Stimulated activated CD8-positive, alpha-beta memory T cell treated with anti-CD3 and anti-CD28 coated beads, Interleukin-7, amount 100 ng/mL, for 1 hour (primary cell): ENCODE measurements at places on chromosomes 13 and 19.
A peak's percentile ranks its signal among the peaks of the same experiment; 100 is the strongest.

DNA sequence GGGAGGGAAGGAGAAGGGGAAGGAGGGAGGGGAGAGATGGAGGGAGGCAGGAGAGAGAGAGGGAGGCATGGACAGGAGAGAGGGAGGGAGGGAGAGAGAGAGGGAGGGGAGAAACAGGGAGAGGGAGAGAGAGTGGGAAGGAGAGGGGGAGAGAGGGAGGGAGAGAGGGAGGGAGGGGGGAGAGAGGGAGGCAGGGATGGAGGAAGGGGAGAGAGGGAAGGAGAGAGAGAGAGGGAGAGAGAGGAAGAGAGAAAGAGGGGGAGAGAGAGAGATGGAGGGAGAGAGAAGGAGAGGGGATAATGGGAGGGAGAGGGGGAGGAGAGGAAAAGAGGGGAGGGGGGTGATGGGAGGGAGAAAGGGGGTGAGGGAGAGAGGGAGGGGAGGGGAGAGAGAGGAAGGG, 86.8 kb upstream of the VSTM2B start:
- no peak for DNase-seq

- DNase-seq, result no peak
These were observed 263.5 kb downstream of the GPC5 start for GRCh38 chr13:91661692-91662490.

DNA sequence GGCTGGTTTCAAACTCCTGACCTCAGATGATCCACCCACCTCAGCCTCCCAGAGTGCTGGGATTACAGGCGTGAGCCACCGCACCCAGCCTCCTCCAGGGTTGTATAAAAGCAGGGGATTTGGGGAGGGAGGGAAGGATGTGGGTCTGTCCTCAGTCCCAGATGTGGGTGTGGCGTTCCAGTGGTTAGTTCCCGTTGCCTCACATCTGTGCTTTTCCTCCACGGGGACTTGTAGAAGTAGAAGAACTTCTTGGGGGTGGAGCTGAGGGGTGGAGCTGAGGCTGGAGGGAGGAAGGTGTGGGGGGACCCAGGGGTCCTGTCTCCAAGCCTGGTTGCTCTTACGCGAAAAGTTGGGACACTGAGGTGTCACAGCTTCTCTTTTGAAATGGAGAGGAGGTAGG, 514 bp upstream of the MCEMP1 start:
- DNase-seq, result no peak

GRCh38 chr13:94717916-94718315, 5.6 kb upstream of the SOX21 start:
- DNase-seq, result no peak

DNA sequence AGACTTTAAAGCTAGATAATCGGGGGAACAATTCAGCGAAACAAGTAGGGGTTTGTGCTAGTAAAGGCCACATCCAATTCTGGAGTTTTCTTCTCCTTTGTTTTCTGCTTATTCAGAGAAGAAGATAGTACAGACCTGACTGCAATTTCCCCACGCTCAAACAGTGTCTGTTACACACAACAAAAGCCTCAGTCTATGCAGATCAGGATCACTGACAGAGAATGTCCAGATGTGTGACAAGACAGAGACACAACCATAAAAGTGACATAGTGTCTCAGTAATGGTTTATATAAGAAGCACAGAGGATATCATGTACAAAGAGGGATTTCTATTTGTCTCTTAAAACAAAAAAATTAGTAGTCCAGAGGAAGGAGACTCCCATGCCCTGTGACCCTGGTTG, 70.7 kb upstream of the GTF3A start:
- no peak for DNase-seq

GRCh38 chr13:108895220-108895704, 265.9 kb downstream of the MYO16 start:
- DNase-seq, result no peak

DNA sequence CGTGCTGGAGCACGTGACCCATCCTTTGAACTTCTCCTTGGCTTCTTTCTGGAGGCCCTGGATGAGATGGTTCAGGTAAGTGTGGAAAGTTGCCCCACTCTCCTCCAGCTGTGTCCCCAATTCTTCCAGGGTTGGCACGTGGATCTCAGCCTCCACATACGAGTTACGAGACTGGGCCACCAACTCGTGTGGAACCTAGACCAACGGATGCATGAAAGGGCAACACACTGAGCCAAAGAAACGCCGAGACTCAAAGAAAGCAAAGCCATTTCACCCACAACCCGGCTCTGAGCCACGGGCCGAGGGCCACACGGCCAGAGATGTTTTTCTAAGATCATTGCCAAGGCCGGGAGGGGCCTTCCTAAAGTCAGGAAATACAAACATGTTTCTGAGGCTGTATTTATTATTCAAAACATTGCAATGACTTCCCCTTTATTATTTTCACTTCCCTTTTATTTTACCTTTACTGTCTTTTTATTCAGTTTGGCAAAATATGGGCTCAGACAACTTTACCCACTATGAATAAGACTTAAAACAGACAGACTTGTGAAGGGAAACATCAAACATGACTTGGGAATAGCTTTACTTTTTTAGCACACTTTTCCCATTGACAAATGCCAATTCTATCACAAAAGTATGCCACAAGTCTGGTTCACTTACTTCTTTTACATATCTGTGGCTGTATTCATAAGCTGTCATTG, 94.6 kb downstream of the KL start:
- DNase-seq, result no peak

- DNase-seq, result no peak
These were observed 6.2 kb upstream of the WBP4 start for GRCh38 chr13:41054919-41055619.

DNA sequence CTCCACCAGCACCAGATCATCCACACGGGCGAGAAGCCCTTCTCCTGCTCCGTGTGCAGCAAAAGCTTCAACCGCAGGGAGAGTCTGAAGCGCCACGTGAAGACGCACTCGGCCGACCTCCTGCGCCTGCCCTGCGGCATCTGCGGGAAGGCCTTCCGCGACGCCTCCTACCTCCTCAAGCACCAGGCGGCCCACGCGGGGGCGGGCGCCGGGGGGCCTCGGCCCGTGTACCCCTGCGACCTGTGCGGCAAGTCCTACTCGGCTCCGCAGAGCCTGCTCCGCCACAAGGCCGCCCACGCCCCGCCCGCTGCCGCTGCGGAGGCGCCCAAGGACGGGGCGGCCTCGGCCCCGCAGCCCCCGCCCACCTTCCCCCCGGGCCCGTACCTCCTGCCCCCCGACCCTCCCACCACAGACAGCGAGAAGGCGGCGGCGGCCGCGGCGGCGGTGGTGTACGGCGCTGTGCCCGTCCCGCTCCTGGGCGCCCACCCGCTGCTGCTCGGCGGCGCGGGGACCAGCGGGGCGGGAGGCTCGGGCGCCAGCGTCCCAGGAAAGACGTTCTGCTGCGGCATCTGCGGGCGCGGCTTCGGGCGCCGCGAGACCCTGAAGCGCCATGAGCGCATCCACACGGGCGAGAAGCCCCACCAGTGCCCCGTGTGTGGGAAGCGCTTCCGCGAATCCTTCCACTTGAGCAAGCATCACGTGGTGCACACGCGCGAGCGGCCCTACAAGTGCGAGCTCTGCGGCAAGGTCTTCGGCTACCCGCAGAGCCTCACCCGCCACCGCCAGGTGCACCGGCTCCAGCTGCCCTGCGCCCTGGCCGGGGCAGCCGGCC, 9.4 kb downstream of the ZNF784 start:
- no peak for DNase-seq

- DNase-seq, result no peak
These were observed 63.6 kb downstream of the RASA3 start for GRCh38 chr13:114068656-114069318.

DNA sequence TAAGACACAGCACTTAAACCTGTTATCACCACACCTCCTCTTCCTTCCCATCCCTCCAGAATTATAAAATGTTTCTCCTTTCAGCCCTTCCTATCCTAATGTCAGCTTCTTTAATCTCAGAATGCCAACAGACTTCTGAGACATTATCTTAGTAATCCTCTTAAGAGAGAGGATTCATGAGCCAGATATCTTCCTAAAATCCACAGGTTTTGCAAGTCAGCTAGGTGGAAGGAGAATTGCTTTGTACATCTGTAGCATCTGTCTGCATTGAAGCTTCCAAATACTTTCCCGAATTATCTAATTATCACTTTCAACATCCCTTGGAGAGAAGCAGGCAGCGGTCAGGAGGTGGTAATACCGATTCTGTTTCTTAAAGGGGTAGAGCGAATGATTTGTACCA, 179.1 kb downstream of the DCT start:
- no peak for DNase-seq

GRCh38 chr13:107208889-107209288, 641.0 kb upstream of the ARGLU1 start:
- DNase-seq, result no peak

- DNase-seq, result no peak
These were observed 23.6 kb downstream of the SOHLH2 start for GRCh38 chr13:36190771-36191170.

- DNase-seq, result no peak
These were observed 13.6 kb downstream of the TNFSF13B start for GRCh38 chr13:108283110-108283509.

- no peak for DNase-seq
These were observed 14.4 kb downstream of the EPS15L1 start for GRCh38 chr19:16457195-16457953.

- no peak for DNase-seq
These were observed 3.5 kb downstream of the AKT2 start for GRCh38 chr19:40281381-40282208.

DNA sequence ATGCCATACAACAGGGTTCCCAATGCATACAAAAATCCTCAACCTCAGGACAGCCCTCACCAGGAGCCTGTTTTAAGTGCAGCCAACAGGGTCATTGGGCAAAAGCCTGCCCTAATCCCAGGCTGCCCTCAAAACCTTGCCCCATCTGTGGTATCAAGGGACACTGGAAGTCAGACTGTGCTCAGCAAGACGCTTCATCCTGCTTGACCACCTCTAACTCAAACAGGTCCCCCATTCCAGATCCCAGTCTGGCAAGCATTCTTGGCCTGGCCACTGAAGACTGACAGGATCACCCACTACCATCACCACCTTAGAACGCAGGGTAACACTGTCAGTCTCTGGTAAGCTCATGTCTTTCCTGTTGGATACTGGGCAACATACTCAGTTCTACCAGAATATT, 15.0 kb upstream of the ZSCAN4 start:
- DNase-seq, result no peak

DNA sequence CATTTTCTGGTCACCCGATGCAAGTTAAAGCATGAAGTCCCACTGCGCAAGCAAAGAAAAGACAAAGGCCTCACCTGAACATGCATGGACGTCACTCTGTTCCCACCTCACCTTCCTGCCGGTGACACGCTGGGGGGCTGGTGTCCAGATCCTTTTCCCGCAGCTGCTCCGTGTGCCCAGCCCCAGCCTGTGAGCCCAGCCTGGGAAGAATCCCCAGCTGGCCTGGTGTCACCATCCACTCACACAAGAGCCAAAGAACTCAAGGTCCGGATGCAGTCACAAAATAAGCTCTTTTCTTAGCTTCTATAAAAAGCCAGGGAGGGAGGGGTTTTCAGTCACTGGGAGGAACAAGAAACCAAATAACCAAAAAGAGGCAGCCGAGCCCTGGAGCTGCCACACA, 249.9 kb downstream of the COL4A1 start:
- DNase-seq, result no peak

- DNase-seq, result no peak
These were observed 20.0 kb upstream of the POSTN start for GRCh38 chr13:37618554-37618953.

GRCh38 chr13:60509601-60510386, 112.8 kb downstream of the TDRD3 start:
- no peak for DNase-seq

DNA sequence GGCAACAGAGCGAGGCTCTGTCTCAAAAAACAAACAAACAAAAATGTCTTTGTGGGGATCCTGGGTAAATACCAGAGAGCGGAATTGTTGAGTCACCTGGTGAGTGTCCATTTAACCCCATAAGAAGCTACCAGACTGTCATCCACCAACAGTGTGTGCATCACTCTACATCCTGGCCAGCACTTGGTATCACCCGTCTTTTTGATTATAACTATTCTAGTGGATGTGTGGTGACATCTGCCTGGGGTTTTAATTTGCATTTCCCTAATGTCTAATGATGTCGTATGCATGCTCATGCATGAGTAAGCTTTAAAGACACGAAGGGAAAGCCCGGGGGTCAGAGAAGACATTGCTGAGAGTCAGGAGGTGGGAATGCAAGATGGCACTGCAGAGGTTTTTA, 126.7 kb upstream of the MRI1 start:
- DNase-seq, result no peak

GRCh38 chr19:29961311-29961710, 19.3 kb downstream of the URI1 start:
- DNase-seq, result no peak

- DNase-seq, result no peak
These were observed 32.6 kb upstream of the CXCL17 start for GRCh38 chr19:42475366-42475765.

GRCh38 chr13:94006296-94006695, 473.2 kb downstream of the DCT start:
- DNase-seq, result no peak

- peak; percentile 40 for DNase-seq
These were observed 114.3 kb upstream of the SERP2 start for GRCh38 chr13:44259045-44260027.

GRCh38 chr19:42420055-42420544, 7.1 kb downstream of the LIPE start:
- DNase-seq, result peak; percentile 58
